ENCODE measurements at places on chromosomes 6 and 20.
A peak's percentile ranks its signal among the peaks of the same experiment; 100 is the strongest.

DNA sequence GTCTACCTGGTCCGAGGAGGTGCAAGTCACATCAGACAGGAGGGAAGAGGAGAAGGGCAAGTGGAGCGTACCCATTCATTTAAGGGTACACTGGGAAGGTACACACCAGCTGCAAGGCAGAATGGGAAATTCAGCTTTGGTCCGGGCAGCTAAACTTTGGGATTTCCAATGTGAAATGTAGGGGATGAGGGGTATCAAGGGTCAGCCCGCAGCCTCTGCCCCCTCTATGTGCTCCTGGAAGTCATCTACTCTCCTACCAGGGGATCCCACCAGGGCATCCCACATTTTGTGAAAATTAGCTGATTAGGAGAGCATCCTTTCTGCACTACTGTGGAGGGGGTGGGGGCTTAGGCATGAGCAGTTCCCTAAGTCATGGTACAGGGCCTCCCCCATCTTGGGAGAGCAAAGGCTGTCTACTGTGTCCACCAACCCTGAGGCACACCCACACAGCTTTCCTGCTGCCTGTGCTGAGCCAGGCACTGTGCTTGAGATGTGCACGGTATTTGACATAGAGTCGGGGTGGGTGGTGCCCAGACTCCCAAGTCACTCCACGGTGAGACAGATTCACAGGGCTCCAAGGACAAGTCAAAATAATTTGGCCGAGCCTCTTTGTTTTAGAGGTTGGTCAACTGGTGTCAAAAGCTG is 189.1 kb upstream of the SULF2 start:
- DNase-seq, result no peak

GRCh38 chr6:169424821-169425240 is 171.2 kb upstream of the THBS2 start:
- no peak for DNase-seq

- DNase-seq, result no peak
Measured at GRCh38 chr6:161115468-161115867, 123.9 kb downstream of the MAP3K4 start.

GRCh38 chr6:111588366-111588765 is 17.3 kb downstream of the TRAF3IP2 start:
- no peak for DNase-seq

- DNase-seq, result no peak
Measured at GRCh38 chr6:35635601-35636597, 52.8 kb downstream of the FKBP5 start.

DNA sequence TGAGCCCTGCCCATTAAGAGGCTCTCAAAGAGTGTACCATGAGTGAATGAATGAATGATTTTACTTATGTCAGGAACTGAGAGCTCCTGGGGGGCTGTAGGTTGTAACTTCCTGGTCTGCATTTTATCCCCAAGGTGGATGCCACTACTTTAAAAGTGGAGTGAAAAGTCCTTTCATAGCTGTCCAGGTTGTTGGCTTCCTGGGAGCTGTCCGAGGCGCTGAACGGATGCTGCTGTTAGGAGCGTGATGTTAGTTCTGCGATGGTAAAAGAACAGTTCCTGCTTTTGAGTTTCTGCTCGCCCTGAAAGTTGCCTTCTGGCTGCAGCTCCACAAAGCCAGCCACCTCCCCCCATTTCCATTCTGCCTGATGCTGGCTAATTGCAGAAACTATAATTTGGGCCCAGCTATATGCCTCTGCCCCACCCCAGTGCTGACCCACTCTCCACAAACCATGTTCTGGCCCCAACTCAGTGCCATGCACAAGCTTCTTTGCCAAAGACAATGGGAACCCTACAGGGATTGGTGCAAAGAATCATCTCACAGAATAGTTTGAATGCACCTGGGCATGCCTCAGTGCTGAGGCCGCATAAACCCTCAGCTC is 330.9 kb upstream of the CDH4 start:
- no peak for DNase-seq

GRCh38 chr6:145904391-145904790 is 59.8 kb downstream of the SHPRH start:
- no peak for DNase-seq

- no peak for DNase-seq
Measured at GRCh38 chr6:12083763-12084162, 71.7 kb downstream of the HIVEP1 start.

DNA sequence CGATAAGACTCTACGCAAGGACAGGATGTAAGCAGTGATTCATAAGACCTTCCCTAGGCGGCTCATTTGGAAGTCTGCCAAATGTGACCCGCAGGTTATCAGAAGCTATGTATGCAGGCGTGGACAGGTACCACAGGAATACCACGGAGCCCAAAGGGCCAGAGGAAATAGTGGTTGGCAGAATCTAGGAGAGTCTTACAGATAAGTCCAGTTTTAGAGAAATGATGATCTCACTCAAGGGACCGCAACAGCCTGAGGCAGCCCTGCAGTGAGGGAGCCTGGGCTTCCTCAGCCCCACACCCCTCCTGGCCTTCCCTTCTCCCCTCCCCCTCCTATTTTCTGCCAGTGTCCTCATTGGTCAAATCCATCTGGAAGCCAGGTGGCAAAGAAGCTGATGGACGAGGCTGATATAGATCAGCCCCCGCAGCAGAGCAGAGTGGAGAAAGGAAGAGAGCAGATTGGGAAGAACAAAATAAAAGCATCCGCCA is 110.6 kb downstream of the FNDC1 start:
- DNase-seq, result no peak

- DNase-seq, result no peak
Measured at GRCh38 chr6:378958-379409, 12.6 kb upstream of the IRF4 start.

DNA sequence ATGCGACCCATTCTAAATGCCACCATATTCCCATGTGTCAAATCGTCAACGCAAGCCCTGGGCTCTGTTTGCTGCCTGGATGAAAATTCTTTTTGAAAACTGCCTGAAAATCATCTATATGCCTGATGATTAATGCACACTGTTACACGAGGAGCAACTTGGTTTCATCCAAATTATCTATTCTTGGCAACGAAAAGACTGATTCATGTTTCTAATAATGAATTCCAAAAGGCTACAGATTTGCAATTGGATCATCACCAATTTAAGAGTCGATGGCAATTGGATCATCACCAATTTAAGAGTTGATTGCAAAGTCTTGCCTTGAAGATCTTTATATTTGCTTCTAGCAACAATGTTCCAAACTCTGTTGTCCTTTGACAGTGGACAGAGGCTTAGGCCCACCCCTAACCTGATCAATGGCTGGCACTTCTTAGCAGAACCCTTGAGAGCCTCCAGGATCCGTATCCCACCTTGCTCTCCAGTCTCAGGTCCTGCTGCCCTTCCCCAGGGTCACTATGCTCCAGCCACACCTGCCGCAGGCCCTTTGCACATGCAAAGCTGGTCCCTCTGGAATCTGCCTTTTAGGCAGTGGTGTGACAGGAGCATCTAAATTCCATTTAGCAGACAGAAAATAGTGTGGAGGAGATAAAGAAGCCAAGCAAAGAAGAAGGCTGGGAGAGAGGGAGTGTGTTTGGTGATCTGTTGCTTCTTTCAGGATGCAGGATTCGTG is 460.9 kb upstream of the SULF2 start:
- no peak for DNase-seq

DNA sequence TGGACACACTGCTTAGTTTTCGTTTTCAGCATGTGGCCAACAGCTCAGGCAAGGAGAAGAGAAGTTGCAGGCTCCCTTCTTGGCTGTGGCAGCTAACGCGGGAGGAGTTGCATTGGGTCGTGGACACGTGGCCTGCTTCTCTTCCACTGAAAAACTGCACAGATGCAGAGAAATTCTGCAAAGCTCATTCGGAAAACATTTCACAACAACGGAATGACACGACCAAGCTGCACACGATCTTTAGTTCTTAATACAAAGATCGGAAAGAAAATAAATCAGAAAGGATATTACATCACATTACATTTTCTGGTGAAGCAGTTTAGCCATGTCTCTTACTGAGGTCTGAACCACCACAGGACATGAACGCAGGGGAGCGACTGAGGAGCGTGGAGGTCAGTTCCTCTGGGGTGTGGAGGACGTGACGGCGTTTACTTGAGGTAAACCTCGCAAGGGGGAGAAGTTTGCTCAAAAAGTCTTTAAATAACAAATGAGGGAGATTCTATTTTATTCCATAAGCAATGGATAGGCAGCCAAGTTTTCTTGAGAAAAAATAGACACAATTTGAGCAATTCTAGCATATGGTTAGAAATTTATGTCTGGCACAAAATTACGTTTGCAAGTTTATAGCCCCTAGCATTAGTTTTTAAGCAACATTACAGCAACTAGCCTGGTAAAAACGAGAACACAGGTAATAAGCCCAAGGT is 178.3 kb downstream of the THBS2 start:
- peak; percentile 67 for DNase-seq

DNA sequence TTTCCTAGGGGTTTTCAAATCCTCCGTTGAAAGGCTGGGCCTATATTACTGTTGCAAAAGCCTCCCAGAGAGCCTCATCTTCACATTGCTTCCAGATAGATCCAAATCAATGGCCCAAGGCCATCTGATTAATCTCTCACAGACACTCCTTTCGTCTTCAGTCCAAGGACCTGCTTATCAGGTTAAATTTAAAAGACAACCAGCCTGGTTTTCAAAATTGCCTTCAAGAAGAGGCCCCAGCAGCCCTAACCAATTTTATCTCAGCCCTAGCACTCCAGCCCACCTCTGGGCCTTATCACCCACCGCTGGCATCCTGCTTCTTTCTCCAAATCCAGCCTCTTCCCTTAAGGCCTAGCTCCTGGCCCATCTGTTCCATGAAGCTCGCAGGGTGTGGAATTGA is 15.5 kb upstream of the CCND3 start:
- no peak for DNase-seq

DNA sequence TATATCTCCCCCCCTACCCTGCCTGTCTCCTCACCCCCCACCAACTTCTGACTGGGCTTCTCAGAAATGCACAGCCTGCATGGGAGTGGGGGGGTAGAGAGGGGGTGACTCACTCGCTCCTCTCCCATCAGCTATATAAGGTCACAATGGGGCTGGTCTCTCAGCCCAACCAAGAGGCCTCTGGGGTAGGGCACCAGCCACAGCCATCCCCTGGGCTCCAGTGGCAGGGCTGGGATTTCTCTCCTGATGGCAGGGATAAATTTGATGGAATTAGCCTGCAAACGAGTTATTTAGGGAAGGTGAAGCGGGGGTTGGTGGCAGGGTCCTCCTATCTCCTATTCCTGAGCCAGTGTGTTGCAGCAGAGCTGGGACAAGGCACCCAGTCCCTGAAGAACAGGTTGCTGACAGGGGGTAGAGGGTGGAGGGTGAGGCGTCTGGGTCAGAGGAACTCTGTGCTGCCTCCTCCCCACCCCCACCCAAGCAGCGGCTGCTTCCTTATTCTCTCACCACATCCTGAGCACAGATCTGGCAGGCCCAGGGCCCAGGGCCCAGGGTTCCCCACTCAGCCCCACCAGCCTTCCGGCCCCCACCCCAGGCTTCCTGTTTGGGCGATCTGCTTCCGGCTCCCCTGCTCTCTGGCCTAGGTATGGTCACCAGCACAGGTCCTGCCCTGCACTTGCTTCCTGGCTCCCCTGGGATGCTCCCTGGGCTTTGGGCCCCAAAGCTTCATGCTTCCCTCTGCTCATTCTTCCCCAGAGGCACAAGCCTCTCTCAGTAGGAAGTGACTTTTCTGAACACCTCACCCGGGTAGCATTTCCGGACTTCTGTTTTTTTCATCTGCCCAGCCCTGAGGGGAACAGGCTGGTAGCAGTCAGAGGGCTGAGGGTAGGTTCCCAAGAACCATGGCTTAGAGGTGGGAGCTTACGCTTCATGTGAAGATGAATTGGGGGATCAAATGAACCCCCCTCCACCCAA is 4.0 kb downstream of the PPP1R18 start:
- DNase-seq, result peak; percentile 62

- no peak for DNase-seq
Measured at GRCh38 chr6:158810155-158811095, 8.7 kb downstream of the EZR start.

DNA sequence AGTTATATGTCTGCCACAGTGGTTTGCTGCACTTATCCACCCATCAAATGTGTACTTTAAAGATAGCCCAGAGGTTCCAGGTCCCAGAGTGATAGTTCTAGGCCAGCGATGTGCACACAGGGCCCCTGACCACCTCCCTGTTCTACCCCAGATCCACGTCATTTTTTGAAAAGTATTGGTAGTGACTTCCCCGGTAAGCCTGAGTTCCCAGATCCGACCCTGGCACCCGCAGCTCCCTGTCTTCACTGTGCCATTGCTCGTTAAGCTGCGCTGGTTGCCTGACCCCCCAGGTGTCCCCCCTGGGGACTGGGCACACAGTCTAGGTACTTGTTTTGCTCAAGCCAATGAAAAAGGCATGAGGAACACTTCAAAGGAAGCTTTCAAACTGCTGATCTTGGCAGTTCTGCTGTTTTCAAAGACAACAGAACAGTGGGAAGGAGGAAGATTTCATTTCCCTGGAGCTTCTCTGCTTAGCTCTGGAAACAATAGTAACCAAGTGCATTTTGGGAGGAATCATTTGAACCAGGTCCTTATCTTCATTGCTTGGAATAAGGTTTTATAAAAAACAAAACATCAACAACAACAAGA is 116.3 kb upstream of the TAB2 start:
- no peak for DNase-seq

GRCh38 chr6:30789606-30790005 is 45.3 kb upstream of the IER3 start:
- no peak for DNase-seq

DNA sequence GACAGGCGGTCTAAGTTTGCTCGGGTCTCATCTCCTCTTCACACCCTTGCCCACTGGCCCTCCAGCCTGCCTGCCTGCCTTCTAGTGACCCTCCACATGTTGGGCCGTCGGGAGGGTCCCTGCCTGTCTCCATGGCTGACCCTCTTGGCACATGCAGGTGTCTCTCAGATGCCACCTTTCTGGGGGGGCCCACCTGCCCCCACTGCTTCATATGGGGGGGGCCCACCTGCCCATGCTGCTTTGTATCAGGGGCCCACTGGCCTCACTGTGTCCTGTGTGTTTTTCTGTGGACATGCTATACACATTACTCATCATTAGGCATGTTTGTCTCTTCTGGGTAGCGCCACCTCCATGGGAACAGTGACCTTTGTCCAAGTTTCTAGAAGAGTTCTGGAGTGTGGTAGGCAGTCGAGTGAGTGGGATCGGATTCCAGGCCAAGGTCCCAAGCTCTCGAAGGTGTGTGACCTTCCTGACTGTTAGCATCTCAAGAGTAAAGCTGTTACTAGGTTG is 40.4 kb upstream of the KIF25 start:
- DNase-seq, result no peak

DNA sequence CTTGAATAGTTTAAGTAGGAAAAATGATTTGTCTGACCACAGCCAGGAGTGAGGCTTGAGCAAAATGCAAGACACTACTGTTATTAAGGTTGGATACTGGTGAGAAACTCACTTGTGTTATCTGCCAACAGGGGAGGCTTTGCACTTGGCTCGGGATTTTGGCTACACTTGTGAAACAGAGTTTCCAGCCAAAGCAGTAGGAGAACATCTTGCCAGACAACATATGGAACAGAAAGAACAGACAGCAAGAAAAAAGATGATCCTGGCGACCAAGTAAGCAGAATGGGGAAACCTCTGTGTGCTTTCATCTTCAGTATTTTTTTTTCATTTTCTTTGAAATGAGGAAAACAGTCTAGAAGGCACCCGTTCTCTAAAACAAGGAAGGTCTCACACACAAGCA is 31.6 kb downstream of the TFAP2D start:
- no peak for DNase-seq

GRCh38 chr6:149729824-149730223 is 11.9 kb upstream of the LATS1 start:
- DNase-seq, result no peak

GRCh38 chr6:153725456-153725855 is 313.6 kb upstream of the OPRM1 start:
- no peak for DNase-seq

All from AG04449 (cell line).